Astrocyte (in vitro differentiated cells and primary cell): ENCODE measurements at places on chromosomes 7 and 10. TPM values are rescaled to one million over a fixed set of nuclear protein-coding genes. Genes with fewer than 3 reads are reported as not detected.

GRCh38 chr10:129814681-129815646 is 149.1 kb downstream of the EBF3 start:
- no peak overlapping the region for H3K27ac ChIP-seq
- no peaks in the 10 kb centered on the region for H3K27me3 ChIP-seq
- H3K36me3 ChIP-seq: no peaks in the 10 kb centered on the region
- H3K4me3 ChIP-seq: no peak overlapping the region

DNA sequence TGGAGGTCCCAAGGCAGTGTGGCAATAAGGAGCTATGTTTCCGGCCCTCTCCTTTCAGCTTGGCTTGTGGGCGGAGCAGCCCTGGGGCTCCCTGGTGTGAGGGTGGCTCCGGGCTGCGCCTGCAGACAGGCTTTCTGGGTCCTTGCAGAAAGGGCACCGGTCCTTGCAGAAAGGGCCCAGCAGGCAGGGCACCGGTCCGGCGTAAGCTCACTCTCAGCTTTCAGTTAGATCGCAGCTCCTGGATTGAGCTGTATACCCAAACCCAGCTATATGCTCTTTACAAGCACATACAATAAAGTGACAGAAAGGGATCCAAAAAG is 293.8 kb upstream of the SHH start:
- no peak for DNase-seq
- H3K4me1 ChIP-seq: no peaks in the 10 kb centered on the region
- H3K4me3 ChIP-seq: no peak overlapping the region
- no peaks in the 10 kb centered on the region for H3K36me3 ChIP-seq
- H3K27ac ChIP-seq: no peak overlapping the region
- no peaks in the 10 kb centered on the region for H3K27me3 ChIP-seq

DNA sequence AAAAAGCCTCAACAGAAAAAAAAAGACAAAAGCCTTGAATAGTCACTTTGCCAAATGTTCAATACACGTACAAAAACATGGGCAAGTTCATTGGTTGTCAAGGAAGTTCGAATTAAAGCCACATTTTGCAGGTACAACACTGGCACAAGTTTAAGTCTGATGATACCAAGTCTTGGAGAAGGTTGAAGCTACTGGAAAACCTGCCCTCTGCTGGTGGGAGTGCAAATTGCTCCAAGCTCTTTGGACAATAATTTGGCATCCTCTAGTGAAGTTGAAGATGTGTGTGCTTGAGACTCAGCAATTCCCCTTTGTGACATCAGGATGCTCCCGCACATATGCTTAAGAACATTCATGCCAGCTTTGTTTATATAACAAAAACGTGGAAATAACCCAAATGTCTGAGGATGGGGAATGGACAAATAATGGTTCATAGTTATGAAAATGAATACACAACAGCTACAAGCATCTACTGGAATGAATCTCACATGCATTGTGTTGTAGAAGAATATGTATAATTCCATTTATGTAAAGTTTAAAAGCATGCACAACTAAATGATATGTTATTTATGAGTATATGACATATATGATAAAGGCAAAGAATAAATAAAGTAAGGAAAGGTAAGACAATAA is 120.0 kb upstream of the PLPP4 start:
- DNase-seq: peak; percentile 7
- no peaks in the 10 kb centered on the region for H3K4me1 ChIP-seq
- H3K27me3 ChIP-seq: no peaks in the 10 kb centered on the region
- no peaks in the 10 kb centered on the region for H3K36me3 ChIP-seq
- no peak overlapping the region for H3K27ac ChIP-seq

GRCh38 chr10:70575874-70576802 is 26.4 kb downstream of the PRF1 start:
- no peak overlapping the region for H3K4me3 ChIP-seq
- peaks cover 33% of the 10 kb centered on the region for H3K4me1 ChIP-seq
- H3K27ac ChIP-seq: peak overlapping the region; percentile 57
- peak; percentile 73 for DNase-seq
- no peaks in the 10 kb centered on the region for H3K27me3 ChIP-seq
- H3K36me3 ChIP-seq: no peaks in the 10 kb centered on the region

GRCh38 chr7:107644309-107644974 is 16.2 kb upstream of the SLC26A4 start:
- DNase-seq: no peak
- no peak overlapping the region for H3K27ac ChIP-seq
- H3K4me3 ChIP-seq: no peak overlapping the region
- H3K4me1 ChIP-seq: peaks cover 3% of the 10 kb centered on the region
- H3K27me3 ChIP-seq: no peaks in the 10 kb centered on the region
- H3K36me3 ChIP-seq: no peaks in the 10 kb centered on the region

- H3K36me3 ChIP-seq: no peaks in the 10 kb centered on the region
- no peaks in the 10 kb centered on the region for H3K27me3 ChIP-seq
- no peak overlapping the region for H3K4me3 ChIP-seq
- H3K27ac ChIP-seq: no peak overlapping the region
- peaks cover 9% of the 10 kb centered on the region for H3K4me1 ChIP-seq
Observed at GRCh38 chr10:77629775-77630506, 7.7 kb downstream of the KCNMA1 start.

DNA sequence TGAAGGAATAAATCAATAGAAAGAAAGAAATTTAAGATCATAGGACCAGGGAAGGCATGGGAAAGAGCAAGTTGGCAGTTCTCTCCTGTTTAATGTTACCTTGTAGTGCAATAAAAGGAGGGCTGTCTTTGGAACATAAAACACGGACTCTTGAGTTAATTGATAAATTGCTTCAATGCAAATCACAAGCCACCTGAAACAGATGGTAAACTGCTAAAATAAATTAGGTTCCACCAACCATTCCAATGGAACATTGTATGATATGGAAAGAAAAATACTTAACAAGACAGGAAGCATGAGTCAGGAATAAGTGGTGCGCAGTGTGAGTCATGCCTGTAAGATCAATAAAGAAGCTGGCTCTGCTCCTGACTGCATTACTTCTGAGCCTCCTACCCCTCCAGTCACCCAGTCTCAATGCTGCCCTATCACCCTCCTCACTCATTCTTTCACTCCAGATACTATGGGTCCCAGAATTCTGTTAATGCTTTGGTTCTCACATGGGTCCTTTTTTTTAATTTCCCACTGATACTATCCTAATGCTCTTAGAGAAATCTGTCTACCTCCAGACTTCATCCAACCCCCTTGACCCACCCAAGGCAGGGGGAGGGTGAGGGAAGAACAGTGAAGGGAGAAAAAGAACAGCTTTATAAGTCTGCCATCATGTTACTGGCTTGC is 78.9 kb downstream of the LRRC17 start:
- H3K36me3 ChIP-seq: no peaks in the 10 kb centered on the region
- H3K27me3 ChIP-seq: no peaks in the 10 kb centered on the region
- peaks cover 36% of the 10 kb centered on the region for H3K4me1 ChIP-seq
- no peak overlapping the region for H3K4me3 ChIP-seq

DNA sequence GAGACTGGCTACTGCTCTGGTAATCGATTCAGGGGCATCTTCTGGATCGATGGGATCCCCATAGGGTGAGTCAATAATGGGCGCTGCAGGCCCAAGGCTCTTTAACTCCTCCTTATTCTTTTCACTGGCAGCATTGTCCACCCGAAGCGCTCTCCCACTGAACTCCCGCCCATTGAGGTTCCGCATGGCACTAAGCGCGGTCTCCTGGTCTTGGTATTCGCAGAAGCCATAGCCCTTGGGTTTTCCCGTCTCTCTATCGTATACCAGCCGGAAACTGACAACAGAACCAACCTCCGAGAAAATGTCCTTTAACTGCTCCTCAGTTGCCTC is 285 bp downstream of the CSTF2T start:
- peak overlapping the region; percentile 97 for H3K4me3 ChIP-seq
- peak overlapping the region; percentile 100 for H3K27ac ChIP-seq
- H3K27me3 ChIP-seq: no peaks in the 10 kb centered on the region
- H3K4me1 ChIP-seq: peaks cover 19% of the 10 kb centered on the region
- no peaks in the 10 kb centered on the region for H3K36me3 ChIP-seq

DNA sequence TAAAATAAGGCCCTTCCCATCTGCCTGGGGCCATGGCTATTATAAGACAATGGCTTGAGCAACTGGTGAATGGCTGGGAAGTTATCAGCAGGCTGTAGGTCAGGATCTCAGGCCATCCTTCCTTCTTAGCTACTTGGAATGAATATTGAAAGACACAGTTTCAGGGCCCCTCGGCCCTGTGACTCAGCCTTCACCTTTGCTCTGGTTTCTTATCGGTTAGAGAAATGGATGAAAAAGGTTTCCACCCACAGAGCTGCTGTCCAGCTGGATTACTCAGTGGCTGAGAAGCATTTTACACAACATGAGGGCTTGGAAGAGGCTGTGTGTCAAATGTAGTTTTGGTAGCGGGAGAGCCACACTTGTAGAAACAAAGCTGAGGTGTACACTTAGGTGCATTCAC is 9.4 kb downstream of the ACSL5 start:
- no peak overlapping the region for H3K27ac ChIP-seq
- H3K4me3 ChIP-seq: no peak overlapping the region
- peaks cover 13% of the 10 kb centered on the region for H3K4me1 ChIP-seq

DNA sequence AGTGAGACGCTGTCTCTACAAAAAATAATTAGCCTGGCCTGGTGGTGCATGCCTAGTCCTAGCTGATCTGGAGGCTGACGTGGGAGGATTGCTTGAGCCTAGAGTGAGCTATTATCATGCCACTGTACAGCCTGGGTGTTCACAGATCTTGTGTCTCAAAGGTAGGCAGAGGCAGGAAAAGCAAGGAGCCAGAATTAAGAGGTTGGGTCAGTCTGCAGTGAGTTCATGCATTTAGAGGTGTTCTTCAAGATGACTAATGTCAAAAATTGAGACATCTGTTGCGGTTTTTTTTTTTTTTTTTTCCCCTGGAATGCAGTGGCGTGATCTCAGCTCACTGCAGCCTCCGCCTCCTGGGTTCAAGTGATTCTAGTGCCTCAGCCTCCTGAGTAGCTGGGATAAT is 5.4 kb downstream of the PPIA start:
- H3K4me1 ChIP-seq: peaks cover 24% of the 10 kb centered on the region
- peak overlapping the region; percentile 28 for H3K27ac ChIP-seq
- no peak overlapping the region for H3K4me3 ChIP-seq
- peaks cover 47% of the 10 kb centered on the region for H3K36me3 ChIP-seq

Gene ZCCHC24
- total RNA-seq: 21.4 and 26.2 TPM in 2 replicates

Gene DRGX
- total RNA-seq: not detected in 2 replicates

Gene TMEM176B
- 0.26 and 0.32 TPM in 2 replicates for total RNA-seq

Gene CTAGE6
- 0.18 TPM in 1 of 2 replicates, not detected in the other for total RNA-seq

Gene ITPRID1
- not detected in 2 replicates for total RNA-seq

Gene CPEB3
- total RNA-seq: 1.2 and 1.6 TPM in 2 replicates

Gene CALY
- 0.77 and 1.1 TPM in 2 replicates for total RNA-seq
